Inflammatory macrophage treated with lipopolysaccharide for 1 hour (primary cell): ENCODE measurements at places on chromosomes 16 and 17.

DNA sequence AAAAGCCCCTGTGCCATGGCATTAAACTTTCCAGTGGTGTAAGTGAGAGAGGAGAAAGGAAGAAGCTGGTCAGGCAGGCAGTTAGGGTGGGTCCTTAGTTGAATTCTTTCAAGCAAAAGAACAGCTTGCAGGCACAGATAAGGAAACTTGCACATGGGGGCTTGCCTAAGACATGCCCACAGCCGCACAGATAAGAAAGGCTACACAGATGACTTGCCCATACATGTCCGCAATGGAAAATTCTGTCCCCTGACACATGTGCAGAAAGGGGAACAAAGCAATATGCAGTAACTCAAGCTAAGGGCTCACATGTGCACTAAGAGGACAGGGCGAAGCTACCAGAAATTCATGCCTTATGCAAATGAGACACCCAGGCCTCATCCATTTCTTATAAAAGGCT lies 69.9 kb downstream of the GSG1L start:
- DNase-seq = no peak

- no peak for DNase-seq
These were observed 142.4 kb upstream of the SOX9 start for GRCh38 chr17:71978435-71978834.

GRCh38 chr17:28133562-28133970 lies 91.1 kb downstream of the NLK start:
- no peak for DNase-seq

DNA sequence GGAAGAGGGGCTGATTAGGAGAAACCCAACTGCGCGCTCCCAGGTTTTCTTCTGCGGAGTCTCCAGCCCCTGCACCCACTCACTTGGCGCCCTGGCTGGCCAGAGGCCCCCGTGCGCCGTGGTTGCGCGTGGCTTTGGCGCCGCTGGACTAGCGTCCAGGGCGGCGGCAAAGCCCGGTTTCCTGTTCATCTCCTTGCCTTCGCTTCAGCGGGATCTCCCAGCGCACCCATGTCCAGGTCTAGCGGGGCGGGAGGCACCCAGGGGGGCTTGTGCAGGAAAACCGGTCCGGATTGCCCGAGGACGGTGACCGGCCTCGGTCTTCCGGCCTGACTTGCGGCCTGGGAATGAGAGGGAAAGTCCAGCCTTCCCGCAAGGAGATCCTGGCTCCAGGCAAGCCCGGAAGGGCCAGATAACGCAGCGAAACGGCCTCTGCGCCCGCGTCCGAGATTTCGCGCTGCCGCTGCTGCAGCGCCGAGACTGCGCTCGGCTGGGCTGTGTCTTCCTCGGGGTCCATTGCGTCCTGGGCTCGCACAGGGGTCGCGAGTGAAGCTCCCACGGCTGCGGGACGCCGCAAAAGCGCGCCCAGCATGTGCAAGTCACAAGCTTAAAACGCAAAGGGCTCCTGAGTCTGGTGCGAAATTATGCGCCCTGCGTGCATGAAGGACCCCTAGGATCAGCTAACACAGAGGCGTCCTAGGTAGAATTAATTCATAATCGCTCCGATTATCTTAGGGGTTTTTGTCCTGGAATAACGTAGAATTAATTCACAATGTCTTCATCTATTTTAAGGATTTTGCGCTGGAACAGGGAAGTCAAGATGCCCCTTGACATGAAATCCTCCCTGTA lies 5.7 kb downstream of the FOXF1 start:
- DNase-seq = no peak

- DNase-seq = no peak
These were observed 10.1 kb upstream of the MAP2K6 start for GRCh38 chr17:69404399-69404798.

- DNase-seq = no peak
These were observed 429 bp downstream of the OR2C1 start for GRCh38 chr16:3356118-3356517.

- DNase-seq = peak; percentile 62
These were observed 4.2 kb upstream of the ARL2BP start for GRCh38 chr16:57240851-57241250.

DNA sequence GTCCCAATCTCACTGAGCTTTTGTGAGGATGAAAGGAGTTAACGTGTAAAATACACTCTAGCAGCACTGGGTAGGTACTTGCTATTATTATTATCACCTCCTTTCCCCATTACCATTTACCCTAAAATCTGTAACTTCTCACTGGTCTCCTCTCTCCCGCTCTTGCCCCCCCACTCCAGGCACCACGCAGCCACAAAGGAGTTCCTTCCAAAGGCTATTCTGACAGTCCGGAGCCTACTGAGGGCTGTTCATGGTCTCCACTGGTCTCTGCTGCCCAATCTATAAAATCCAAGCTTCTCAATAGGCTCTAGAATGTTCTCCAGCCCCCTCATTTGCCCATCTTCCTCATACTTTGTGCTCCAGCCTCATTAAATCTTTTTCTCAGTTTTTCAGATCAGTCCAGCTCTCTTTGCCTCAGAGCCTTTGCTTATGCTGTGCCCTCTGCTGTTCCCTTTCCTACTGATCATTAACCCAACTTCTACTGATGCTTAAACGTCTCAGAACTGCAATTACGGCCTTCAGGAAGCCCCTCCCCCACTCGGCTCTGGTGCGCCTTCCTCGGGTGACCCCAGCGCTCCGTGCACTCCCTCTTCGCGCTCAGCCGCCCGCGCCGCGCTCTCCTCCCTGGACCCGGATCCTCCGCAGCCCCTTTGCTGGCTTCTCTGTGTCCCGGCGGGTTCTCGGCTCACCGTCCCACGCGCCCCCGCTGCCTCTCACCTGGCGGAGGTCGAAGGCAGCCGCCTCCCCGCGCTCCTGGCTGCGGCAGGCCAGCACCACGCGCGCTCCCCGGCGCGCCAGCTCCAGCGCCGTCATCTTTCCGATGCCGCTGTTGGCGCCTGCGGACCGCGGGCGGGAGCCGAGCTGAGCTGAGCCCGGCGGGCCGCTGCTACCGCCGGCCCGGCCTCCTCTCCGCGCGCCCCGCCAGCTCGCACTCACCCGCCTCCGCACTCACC lies 737 bp downstream of the DHRS13 start:
- no peak for DNase-seq

- peak; percentile 38 for DNase-seq
These were observed 3.9 kb upstream of the COL1A1 start for GRCh38 chr17:50205111-50205962.

DNA sequence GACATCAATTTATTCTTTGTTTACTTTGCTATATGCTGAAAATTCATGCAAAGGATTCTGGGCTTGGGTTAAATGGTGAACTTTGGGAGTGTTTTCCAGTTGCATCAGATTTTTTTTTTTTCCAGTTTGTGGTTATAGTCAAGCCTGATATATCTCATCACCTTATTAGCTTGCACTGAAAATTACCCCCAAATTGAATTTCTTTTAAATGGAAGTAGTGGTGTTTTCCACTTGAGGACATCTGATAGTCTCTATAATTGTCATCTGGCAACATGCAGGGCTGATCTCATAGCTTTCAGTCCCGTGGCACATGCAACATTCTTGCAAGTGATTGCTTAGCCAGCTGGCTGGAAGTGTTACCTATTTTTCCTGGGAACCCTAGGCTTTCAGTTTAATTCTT lies 4.7 kb upstream of the KRTAP3-1 start:
- no peak for DNase-seq

DNA sequence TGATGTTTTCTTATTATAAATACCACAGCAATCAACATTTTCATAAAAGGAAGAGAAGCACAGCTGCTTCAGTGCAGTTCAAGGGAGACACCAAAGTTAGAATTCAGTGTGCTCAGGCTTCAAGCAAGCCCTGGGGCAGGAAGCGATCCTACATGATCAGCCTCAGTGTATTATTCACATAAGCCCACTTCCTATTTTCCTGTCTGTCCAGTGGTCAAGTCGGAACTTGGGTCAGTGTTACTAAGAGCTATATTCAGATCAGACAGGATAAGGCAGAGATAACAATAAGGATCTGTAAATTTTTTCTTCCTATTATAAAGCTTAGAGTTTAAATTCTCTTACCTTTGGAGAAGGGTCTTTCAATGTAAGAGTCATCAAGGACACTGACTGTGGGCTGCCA lies 12.9 kb downstream of the HEATR6 start:
- DNase-seq = no peak

- peak; percentile 82 for DNase-seq
These were observed 529.1 kb downstream of the NPIPA7 start for GRCh38 chr16:16908077-16908476.
